ENCODE measurements at places on chromosomes 7 and 10.

DNA sequence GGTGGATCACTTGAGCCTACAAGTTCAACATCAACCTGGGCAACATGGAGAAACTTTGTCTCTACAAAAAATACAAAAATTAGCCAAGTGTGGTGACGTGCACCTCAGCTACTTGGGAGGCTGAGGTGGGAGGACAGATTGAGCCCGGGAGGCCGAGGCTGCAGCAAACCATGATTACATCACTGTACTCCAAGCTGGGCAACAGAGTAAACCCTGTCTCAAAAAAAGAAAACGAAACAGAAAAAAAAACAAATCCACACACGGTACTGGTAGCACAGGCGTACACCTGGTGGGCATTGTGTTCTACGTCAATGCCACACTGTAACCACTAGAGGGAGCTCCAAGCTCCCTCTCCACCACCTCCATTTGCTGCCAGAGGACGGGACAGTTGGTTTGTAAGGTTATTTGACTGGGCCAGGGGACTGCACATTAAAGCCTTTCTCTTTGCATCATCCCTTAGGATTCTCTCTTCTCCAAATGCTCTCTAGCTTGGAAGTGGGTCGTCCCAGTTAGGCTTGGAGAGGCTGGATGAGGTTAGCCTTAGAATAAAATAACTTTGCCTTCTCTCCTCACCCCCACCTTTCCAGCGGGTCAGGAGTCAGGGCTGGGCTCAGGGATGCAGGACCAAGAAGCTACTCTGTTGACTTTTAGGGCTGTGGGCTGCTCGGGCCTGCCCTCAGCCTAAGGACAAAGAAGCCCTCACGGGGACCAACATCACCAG is 130.8 kb downstream of the SORBS1 start:
- peak; percentile 68 for DNase-seq

- no peak for DNase-seq
Observed at GRCh38 chr7:153640586-153640985, 411.6 kb upstream of the DPP6 start.

- DNase-seq: no peak
Observed at GRCh38 chr10:30216821-30217220, 132.3 kb downstream of the MTPAP start.

- no peak for DNase-seq
Observed at GRCh38 chr10:131899116-131899690, 1.6 kb upstream of the PPP2R2D start.

- DNase-seq: no peak
Observed at GRCh38 chr7:27868131-27868550, 128.2 kb downstream of the TAX1BP1 start.

- DNase-seq: no peak
Observed at GRCh38 chr7:11379641-11380040, 406.0 kb downstream of the PHF14 start.

- no peak for DNase-seq
Observed at GRCh38 chr7:53811555-53812079, 730.6 kb upstream of the VSTM2A start.

DNA sequence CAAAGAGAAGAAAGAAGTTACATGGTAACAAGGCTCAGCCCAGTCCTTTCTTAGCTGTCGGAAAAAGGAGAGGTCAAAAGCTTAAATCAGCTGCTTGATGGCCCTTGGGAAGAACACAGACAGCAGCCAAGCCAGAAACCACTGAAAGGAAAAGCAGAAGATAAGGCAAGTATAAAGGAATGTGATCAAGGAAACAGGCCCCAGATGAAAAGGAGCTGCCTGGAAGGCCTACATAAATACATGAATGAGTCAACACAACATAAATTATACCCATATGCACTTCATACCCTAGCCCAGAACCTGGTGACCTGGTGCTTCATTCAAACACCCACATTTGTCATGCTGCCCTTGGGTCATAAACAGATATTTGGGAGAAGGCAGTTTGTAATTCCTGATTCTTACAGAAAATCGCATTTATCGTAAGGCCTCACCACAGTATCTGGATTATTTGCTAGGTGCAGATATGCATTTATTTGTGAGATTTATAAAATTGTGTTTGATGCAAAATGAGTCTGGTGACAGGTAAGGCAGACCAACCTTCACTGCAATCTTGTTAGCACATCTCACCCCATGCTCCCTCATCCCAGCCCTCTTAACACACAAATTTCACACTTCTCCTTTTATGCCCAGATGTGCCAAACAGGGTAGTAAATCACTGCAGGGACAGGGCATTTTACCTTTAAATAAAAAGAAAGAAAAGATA is 94.9 kb upstream of the KCNIP2 start:
- DNase-seq: no peak

GRCh38 chr10:69220041-69220451 is at the start of gene HKDC1:
Gene HKDC1, plus strand, starts transcription at chr10:69220332. Its CDS starts 104 bp downstream, at chr10:69220436.
- DNase-seq: no peak

DNA sequence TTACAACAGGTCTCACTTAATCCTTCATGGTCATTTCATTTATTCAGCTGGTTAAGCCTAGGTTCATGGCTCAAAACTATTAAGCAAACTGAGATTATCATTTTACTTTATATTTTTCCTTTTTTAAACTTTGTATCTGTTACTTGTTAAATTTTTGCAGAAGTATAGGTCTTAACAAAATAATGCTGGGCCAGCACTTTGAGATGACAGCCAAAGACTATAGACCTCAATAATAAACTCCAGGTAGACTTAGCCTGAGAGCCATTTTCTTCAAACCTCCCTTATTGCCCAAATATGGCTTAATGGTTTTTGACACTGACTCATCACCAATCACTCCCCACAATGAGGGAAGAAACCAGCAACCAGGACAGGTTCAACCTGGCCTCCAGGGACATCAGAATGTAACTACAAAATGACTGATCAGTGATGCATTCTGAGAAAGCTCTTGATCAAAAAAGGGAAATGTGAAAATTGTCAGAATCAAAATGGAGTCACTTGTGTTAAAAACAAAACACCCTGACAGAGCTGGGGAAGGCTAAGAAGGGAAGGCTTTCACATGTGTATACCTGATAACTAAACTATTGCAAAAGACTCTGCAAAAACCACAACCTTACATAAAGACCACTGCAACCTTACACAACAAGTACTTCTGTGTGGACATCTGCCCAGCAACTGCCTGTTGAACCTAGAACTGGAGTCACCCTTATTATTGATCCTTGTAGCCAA is 2.1 kb upstream of the CCDC126 start:
- DNase-seq: no peak

GRCh38 chr10:19993714-19994315 is 177.6 kb downstream of the PLXDC2 start:
- DNase-seq: no peak

- no peak for DNase-seq
Observed at GRCh38 chr10:47319784-47320183, 2.5 kb upstream of the GDF2 start.

DNA sequence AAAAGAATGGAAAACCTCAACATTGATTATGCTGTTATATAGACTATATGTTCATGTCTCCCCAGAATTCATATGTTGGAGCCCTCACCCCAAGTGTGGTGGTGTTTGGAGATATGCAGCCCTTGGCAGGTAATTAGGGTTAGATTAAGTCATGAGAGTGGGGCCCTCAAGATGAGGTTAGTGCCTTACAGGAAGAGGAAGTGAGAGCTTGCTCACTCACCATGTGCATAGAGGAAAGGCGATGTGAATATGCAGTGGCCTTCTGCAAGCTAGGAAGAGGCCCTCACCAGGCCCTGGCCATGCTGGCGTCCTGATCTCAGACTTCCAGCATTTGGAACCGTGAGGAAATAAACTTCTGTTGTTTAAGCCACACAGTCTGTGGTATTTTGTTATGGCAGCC is 14.8 kb downstream of the ZNF33A start:
- DNase-seq: no peak

- no peak for DNase-seq
Observed at GRCh38 chr7:2730846-2731770, 43.1 kb downstream of the AMZ1 start.

- peak; percentile 36 for DNase-seq
Observed at GRCh38 chr7:22296916-22297315, 60.0 kb downstream of the RAPGEF5 start.

GRCh38 chr7:105655067-105655466 is 73.8 kb upstream of the EFCAB10 start:
- DNase-seq: no peak

GRCh38 chr7:11591055-11591633 is 240.9 kb downstream of the THSD7A start:
- no peak for DNase-seq

- no peak for DNase-seq
Observed at GRCh38 chr7:20223356-20223755, 6.2 kb upstream of the MACC1 start.

DNA sequence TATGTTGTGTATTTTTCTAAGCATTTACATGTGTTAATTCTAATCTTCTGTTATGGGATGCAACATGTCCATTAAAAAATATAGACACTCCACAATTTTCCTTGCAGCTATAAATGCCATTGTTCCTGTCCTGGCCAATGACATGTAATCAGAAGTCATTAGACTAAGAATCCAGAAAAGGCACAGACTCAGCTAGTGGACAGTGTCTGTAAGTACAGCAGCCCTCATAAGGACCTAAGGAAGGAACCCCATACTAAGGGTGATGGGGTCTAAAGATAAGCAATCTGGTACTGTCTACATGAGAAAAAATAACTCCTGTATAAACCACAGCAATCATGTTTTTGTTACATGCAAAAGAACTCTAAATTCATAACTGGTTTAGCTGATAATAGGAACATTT is 115.9 kb downstream of the GPR85 start:
- no peak for DNase-seq

GRCh38 chr7:138387755-138388475 is 72.1 kb upstream of the TRIM24 start:
- DNase-seq: no peak

DNA sequence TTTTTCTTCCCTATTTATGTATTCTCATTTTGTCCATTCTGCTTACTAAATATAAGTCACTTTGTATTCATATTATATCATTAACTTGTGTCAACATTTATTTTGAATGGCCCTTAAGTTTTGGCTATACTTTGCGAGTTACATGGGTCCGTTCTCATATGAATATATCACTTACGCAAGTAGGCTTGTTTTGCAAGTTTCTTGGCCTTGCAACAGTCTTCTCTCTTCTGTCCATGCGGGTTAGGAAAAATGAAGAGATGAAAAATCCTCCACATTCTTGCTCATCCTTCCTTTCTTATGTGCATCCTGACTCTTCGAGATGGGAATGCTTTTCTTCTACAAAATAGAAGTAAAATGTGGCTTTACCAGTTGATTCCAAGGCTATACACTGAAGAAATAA is 82.8 kb downstream of the GPR158 start:
- no peak for DNase-seq

GRCh38 chr10:33772370-33773252 is 438.1 kb upstream of the NRP1 start:
- DNase-seq: peak; percentile 45

GRCh38 chr10:69093933-69094332 is 6.0 kb downstream of the SRGN start:
- DNase-seq: no peak

DNA sequence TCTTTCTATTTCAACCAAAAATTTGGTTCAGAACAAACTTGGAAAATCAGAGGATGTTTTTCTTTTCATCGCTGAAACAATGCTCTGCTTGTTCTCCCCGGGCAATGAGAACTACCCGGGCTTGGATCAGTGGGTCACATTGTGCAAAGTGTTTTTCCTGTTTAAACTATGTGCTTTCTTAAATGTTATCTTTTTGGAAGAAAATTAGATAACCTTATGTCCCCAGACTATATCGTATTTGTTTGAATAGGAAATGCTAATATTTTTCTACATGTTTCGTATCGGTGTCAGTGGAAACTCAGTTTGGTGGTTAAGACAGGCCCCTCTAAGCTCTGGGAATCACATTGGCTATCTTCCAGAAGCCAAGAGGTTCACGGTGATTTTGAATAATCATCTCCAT is 319.5 kb upstream of the NFE2L3 start:
- DNase-seq: peak; percentile 58

GRCh38 chr7:141976524-141977245 is 3.1 kb upstream of the TAS2R38 start:
- no peak for DNase-seq

- DNase-seq: no peak
Observed at GRCh38 chr10:1530871-1531517, 206.3 kb downstream of the ADARB2 start.

GRCh38 chr7:131654668-131655326 is 98.4 kb upstream of the PODXL start:
- peak; percentile 77 for DNase-seq

GRCh38 chr7:139494835-139495579 is 11.5 kb upstream of the KLRG2 start:
- DNase-seq: no peak

DNA sequence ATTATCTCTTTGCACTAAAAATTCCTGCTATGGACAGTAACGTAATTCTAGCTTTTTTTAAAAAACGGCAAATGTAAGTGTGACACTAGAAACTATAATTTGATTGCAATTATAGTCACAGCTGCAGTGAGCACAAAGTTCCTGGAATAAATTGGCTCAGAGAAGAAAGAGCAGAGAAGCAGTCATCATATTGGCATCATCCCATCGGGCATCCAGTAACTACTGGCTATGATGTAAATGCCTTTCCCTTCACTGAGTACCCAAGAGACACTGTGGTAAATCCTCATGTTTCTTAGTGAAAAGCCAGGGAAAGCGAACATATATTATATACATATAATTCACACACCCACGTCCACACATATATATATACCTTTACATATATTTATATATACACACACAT is 43.6 kb downstream of the PIP4K2A start:
- peak; percentile 55 for DNase-seq

DNA sequence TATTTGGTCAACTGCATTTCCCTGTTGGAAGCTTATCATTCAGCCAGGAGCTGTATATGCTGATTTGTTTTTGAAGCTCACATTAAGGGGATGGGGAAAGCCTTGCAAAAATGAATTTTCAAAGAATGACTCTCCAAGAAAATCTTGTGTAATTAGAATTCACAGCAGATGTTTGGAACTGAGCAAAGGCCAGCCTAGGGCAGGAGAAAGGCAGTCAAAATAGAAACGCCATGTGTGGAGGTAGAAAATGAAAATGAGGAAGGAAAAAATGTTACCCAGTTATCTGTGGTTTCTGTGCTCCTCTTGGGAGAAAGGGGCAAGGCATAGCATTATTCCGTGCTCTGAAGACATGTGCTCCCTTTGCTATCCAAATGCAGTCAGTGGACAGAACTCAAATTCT is 93.5 kb downstream of the NRP1 start:
- no peak for DNase-seq

DNA sequence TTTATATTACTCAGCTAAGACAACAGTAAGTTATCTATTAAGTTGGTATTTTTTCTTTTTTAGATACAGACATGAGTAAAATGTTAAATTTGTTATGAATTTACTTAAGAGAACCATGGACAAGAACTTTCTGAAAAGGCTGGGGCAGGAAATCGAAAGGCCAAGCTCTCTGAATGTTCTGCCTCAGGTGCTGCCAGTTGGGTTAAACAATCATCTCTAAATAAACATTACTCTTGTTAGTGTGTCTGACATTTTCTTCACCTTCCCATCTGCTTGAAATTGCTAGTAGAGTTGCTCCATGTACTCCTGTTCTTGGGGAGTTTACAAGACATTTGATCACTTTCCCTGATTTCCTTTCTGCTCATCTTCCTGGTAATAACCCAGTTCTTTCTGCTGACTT is 87.5 kb downstream of the ANKRD7 start:
- DNase-seq: no peak

Data from midbrain (tissue), 1 donor.